ENCODE measurements at places on chromosomes 3 and 15.

- no peak for DNase-seq
These were observed 46.0 kb downstream of the FSIP1 start for GRCh38 chr15:39736412-39737195.

- no peak for DNase-seq
These were observed 68.9 kb upstream of the ARL8B start for GRCh38 chr3:5053021-5053831.

DNA sequence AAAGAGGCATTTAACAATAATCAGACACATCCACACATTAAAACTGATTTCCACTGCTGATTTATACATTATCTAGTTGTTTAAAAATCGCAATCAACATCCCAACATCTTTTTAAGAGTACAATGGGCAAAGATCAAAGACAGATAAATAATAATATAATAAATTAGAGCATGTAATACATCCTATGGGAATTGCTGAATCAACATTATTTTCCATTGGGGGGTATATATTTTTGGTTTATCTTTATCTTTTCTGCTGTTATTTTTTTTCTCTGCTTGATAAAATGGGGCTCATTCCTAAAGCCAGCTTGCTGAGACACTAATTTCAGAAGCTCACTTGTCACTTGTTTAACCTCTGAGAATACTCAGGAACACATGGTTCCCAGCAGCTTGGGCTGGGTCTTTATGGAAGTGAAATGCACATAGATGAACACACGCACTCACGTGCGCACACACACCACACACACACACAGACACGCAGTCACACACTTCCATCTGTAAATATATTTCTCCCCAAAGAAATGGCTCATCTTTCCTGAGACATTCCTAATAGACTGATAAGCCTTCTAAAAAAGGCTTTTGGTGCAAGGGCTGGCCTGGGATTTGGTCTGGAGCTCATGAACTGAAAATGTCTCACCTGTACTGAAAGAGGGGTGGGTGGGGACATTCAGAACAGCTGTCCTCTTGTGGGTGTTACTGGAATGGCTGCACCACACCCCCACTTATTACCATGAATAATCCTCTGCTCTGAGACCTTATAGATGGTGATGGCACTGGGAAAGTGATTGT is 3.5 kb upstream of the PPIB start:
- no peak for DNase-seq

GRCh38 chr3:197027896-197028727 is 1.5 kb downstream of the MELTF start:
- no peak for DNase-seq

GRCh38 chr15:57948351-57949289 is 116.9 kb downstream of the ALDH1A2 start:
- no peak for DNase-seq

GRCh38 chr3:39108200-39108710 is 775 bp downstream of the TTC21A start:
- no peak for DNase-seq

- no peak for DNase-seq
These were observed 42.2 kb downstream of the ILDR1 start for GRCh38 chr3:121979734-121980449.

- DNase-seq: no peak
These were observed 95.8 kb upstream of the CTDSPL start for GRCh38 chr3:37765591-37766488.

DNA sequence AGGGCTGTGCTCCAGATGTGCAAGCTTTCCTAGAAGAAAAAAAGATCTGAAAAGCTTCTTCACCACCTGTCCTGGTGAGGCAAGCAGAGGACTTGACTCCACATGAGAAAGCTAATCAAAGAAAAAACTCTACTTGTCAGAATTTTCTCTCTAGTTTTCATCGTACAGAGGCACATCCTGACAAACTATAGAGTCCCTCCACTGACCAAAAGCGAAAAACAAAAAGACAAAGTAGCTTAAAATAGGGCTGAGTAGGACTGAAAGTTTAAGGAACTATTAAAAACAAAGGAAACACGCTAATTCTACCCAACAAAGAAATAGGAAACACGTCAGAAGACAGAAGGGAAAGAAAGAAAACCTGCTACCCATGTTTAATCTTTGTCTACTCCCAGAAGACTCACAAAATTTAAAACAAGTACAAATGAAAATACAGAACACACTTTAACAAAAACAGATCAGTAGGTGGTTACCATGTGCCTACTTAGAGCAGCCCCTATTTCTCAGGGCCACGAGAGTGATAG is 26.5 kb downstream of the NANOGP8 start:
- no peak for DNase-seq

GRCh38 chr3:182473191-182473710 is 320.1 kb upstream of the ATP11B start:
- no peak for DNase-seq

- no peak for DNase-seq
These were observed 200.5 kb downstream of the TPRG1 start for GRCh38 chr3:189372243-189372642.

- no peak for DNase-seq
These were observed 102.9 kb upstream of the KLF13 start for GRCh38 chr15:31223478-31224350.

DNA sequence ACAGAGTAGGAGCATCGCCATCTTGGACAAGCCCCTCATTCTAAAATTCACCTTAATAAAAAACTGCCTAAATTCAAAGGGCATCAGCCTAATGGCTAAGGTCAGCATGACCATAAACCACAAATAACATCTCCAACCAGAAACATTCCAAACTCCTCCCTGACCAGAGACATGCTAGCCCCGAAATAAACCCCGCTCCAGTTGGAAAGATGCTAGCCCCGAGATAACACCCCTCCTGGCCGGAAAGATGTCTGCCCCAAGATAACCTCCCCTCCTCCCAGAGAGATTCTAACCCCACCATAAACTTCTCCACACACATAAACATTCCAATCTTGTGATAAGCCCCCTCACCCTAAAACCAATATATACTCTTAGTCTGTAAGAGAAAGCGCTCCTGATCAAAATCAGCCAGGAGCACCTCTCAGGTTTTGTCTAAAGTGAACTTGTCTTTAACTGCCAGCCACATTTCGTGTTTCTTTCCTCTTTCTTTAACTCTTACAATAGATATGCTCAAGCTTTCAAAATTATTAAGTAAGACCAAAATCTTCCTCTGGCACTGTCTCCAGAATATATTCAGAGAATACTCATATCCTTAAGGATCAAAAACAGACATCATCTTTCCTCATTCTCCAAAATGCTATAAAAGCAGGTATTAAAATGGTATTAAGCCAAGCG is 104.1 kb downstream of the GSK3B start:
- DNase-seq: no peak

DNA sequence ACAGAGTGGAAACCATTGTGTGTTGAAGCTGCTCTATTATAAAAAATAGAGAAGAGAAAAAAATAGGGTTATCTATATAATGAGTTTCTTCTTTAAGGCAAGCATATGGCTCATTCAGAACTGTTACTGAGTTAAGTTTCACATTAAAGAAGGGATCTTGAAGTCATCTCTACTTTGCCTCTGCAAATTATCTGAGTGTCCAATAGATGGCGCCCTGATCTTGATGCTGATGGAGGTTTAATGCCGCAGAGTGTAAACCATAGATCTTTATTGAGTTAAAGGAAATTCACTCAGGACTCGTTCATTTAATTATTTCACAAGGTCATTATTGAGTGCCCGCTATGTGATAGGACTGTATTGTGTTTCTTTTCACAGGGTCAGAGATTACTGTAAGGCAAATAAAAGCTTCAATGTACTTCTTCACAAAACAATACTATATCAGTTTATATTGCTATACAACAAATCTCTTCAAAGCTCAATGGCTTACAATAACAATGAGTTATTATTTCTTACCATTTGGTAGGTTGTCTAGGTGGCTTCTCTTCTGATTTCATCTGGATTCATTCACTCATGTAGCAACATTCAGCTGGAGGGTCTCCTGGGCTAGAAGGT is 171.4 kb downstream of the NSUN3 start:
- no peak for DNase-seq

GRCh38 chr15:87707566-87708130 is 548.9 kb downstream of the NTRK3 start:
- DNase-seq: no peak

- no peak for DNase-seq
These were observed 135.0 kb downstream of the VPS8 start for GRCh38 chr3:184946917-184947316.

Measured in T-helper 9 cell (primary cell).